Stimulated activated naive CD8-positive, alpha-beta T cell treated with anti-CD3 and anti-CD28 coated beads, Interleukin-15, amount 100 ng/mL, for 72 hours (primary cell): ENCODE measurements at places on chromosomes 4 and X.

DNA sequence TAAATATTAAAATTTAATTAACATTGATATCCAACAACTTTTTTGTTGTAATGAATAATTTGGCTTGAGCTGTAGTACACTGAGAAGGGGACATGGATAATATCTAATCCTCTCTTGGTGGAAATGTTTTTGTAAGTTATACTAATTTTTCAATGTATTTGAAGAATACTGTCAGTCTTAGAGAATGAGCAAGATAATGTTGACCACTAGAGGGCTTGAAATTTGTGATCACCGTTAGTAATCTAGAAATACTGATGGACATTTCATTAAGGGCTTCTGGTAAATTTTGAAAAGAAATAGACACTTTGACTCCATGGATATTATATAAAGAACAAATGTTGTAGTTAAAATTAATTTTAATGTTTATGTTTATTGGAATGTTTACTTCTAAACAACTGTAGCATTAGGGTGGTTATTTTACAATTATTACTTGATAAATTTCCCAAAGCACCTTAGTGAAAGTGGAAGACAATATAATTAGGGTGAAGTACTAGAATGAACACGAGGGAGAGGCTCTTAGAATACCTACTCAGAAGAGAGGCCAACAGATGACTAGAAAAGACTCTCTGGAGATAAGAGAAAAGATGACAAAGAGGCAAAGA is 20.0 kb upstream of the CAMK2D start:
- no peak for DNase-seq

DNA sequence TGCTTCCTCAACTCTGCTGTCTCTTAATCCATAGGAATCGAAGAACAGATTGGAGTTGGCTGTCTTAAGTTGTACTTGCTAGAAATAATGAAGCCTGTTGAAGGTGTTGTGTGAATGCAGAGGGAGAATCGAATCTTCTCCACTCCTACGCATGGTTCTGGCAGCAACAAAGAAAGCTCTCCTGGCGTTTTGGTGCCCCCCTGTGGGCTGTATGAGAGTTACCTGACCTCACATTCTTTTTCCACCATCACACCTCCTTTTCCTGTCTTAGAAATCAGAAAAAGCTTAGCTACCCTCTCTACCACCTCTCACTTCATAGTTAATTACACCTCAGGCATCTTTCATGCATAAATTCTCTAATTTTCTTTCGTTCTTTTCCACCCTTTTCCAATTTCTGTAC is 16.3 kb downstream of the KLF8 start:
- DNase-seq = peak; percentile 51

DNA sequence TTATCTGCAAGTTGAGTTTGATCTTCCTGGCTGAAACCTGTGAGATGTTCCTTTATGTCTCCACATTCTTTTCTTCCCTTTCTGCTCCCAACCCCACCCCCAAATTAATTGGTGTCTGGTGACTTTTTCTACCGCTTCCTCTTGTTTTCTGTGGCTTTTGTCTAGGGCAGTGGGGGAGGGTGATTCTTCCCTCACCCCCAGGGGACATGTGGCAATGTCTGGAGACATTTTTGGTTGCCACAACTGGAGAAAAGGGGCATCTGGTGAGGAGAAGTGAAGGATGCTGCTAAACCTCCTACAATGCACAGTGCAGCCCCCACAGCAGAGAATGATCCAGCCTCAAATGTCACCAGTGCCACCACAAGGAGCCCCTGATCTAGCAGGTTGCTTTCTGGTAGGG is 152.9 kb downstream of the NHS start:
- DNase-seq = no peak

GRCh38 chr4:24063731-24064130 is 173.9 kb upstream of the PPARGC1A start:
- no peak for DNase-seq

- no peak for DNase-seq
Observed at GRCh38 chrX:24204331-24204730, 54.8 kb downstream of the ZFX start.

DNA sequence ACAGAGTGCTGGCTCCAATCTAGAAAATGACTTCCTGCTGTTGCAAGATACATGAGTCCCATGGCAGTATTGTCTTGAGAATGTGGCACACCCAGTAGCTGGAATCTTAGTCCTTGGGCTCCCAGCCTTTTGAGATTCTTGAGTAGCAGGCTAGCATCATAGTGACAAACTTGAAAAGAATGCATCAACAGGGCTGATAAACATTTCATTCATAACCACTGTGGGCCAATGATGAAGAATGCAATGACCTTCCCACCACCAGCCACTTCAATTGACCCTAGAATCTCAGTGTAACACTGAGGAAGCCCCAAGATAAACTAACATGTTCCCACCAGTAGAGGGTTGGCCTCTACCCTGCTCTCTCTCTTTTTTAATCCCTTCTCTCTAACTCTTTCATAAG is 329.3 kb downstream of the GBA3 start:
- DNase-seq = no peak

GRCh38 chrX:154046031-154046781 is 26.5 kb upstream of the IRAK1 start:
- no peak for DNase-seq

GRCh38 chr4:141046255-141046654 is 87.0 kb downstream of the RNF150 start:
- DNase-seq = no peak

- no peak for DNase-seq
Observed at GRCh38 chr4:26048378-26048882, 134.4 kb downstream of the SMIM20 start.

GRCh38 chrX:46386511-46386910 is 158.7 kb downstream of the ZNF674 start:
- DNase-seq = no peak

DNA sequence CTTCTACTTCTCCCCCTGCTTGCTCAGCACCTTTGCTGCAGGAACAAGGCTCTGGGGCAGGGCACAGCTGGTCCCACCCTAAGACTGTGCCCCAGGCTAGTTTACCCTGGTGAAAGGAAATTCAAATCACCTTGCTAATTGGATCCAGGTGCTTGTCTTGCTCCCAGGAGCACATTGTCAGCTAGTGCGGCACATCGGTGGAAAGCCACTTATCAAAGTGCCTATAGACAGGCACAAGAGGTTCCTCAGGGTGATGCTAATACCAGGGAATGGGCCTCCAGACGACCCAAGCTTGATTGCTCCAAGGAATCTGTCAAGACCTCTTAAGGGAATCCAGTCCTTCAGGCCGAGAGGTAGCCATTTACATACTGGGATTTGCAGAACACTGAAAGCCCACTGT is 64.5 kb upstream of the PRPS1 start:
- no peak for DNase-seq

- DNase-seq = no peak
Observed at GRCh38 chr4:127574643-127575042, 58.1 kb upstream of the INTU start.

DNA sequence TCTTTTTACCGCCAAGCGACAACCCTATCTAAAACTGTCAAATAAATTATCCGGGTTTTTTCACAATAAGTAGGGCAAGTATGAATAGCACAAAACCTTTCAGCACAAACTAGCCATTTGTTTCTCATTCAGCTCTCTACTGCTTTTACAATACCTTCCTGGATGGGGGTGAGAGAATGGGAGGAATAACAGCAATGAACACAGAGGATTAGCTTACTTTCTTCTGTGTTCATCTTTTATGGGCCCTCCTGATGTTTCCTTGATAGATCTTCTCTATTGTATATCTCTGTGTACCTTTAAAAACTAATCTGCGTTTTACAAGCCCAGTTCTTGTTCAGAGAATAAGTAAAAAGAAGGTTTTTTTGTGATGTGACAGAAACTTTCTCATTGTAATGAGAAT is 55.3 kb upstream of the APELA start:
- DNase-seq = no peak

DNA sequence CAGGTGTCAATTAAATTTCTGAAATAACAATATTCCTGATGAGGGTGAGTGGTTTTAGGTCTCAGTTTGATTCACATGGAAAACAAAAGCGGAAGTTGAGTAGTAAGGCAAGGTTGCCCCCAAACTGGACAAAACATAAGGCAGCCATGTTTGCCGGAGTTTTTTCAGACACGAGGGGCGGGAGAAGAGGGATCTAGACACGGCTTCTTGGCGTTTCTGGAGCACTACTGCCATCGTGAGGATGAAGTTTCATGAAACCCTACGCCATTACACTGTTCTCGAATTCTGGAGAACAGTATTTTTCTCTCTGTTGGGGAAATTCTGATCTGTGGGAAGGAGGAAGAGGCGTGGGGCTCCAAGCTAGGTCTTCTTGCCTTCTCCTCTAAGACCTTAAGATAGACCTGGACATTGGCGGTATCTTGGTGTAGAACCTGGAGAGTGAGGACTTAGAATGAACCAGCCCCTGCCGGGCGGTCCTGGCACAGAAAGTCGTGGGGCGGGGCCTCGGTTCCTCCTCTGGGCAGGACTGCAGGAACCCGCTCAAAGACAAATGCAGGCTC is 160.3 kb downstream of the OR13H1 start:
- DNase-seq = no peak

DNA sequence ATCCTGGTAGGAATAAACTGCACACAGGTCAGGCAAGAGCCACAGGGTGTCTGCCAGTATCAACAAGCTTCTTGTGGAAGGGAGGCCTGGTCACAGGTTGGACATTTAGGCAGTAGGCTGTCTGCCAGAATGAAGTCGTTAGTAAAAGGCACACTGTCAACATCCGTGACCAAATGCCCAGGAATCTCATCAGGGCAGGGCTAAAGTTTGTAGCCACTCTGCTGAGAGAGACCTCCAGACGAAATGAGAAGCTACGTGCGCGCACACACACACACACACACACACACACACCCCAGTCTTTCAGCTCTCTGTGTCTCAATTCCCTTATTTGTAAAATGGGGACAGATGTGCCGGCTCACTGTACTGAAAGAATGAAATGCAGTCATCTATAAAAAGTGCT is 408.7 kb upstream of the ZFP42 start:
- no peak for DNase-seq

- no peak for DNase-seq
Observed at GRCh38 chr4:37717576-37717975, 31.4 kb upstream of the RELL1 start.

GRCh38 chr4:54607067-54607466 is 50.7 kb upstream of the KIT start:
- no peak for DNase-seq
